Activated CD4-positive, alpha-beta T cell treated with anti-CD3 and anti-CD28 coated beads, Interleukin-2, amount 50 U/mL, for 48 hours (primary cell): ENCODE measurements at places on chromosomes 1 and 21.

GRCh38 chr1:204712708-204713430 is 27.3 kb upstream of the LRRN2 start:
- no peak for DNase-seq

DNA sequence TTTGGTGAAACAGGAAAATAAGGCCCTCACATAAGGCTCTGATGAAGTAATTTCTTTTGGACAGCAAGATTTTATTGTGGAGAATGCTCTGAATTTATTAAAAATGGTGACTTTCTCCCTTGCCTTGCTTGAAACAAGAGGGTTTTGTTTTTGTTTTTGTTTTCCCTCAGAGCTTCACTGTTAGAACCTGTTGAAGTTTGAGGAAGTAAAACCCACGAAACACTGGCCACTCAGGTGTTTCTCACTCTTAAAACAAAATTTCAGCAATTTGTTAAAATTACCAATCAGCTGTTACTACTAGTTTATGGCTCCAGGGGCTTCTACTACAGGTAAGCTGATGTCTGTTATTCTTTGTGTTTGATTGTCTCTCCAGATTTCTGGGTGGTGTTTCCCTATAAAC is 112.6 kb upstream of the B3GALT2 start:
- no peak for DNase-seq

GRCh38 chr1:234772345-234773147 is 162.6 kb upstream of the IRF2BP2 start:
- DNase-seq, result peak; percentile 91

GRCh38 chr1:236156512-236157208 is 14.3 kb downstream of the GPR137B start:
- DNase-seq, result peak; percentile 33

DNA sequence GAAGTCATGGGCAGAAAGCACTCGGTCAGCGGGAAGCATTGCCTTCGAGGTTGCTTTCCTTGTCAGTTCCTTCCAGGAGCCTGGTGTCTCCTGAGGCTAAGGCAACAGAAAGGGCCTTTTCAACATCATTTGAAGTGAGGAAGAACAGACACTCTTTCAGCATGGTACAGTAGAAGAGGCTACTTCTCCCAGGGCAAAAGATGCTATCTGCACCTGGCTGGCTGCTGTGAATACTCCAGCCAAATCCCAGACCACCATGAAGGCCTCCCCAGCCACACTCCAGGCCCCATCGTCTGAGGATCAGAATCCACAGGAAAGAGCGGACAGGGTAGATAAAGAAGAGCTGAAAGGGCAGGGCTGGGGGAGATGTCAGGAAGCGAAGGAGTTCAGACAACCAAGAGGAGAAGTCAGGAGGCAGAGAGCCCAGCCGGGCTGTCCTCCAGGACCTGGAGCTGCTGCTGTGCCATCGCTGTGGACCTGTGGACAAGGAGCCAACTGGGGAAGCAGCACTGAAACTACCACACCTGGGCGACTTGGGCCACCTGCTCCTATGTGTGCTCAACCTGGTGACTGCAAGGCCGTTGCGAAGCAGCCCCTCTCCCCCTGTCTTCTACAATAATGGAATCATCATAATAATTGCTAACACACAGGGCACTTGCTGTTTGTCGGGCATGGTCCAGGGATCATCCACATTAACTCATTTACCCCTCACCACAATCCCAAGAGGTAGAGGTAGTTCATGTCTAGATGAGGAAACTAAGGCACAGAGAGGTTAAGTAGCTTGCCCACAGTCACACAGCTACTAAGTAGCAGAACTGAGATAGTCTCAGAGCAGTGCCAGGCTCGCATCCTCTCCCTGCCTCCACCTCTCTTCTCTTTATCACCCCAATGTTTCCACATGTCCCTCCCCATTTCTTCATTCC is 88.0 kb upstream of the ZBTB40 start:
- no peak for DNase-seq

DNA sequence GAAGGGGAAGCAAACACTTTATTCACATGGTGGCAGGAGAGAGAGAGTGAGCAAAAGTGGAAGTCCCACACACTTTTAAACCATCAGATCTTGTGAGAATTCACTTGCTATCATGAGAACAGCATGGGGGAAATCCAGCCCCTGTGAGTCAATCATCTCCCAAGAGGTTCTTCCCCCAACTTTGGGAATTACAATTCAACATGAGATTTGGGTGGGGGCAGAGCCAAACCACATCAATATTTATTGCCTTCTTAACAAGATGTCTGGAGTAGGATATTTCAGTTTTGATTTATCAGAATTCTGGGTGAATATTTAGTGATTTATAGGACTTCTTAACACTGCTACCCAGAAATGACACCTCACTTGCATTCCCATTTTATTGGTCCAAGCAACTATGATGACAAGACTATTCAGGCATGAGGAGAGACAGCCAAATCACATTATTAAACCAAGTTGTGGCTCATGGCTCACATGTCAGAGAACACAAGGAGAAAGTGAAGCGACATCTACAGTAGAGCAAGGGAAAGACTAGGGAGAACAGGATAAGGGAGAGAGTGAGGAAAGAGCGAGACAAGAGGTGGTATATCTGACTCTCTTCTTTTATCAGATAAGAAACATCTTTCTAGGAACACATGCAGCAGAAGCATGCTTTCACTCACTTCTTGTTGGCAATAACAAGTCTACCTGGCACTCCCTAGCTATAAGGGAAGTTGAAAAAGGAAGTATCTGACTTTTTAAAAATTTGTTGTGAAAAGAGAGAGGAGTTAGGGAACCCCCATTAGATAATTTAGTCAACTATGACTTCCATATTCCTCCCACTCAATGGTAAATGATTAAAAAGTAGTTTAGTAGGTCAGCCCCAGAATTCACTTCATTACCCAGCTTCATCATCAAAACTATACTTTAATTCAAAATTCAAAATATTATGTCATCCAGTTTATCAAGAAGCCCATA is 36.6 kb upstream of the PTPRC start:
- peak; percentile 65 for DNase-seq

- no peak for DNase-seq
Observed at GRCh38 chr1:109282497-109282951, 421 bp downstream of the PSRC1 start.

- no peak for DNase-seq
Observed at GRCh38 chr21:34499116-34499515, 12.9 kb downstream of the KCNE1 start.

- no peak for DNase-seq
Observed at GRCh38 chr1:205009670-205010069, 33.3 kb upstream of the CNTN2 start.
